Stimulated activated CD4-positive, alpha-beta T cell treated with anti-CD3 and anti-CD28 coated beads, Interleukin-1b, Interleukin-23, amount 100 ng/mL, for 48 hours (primary cell): ENCODE measurements at places on chromosomes 1 and 21.
A peak's percentile ranks its signal among the peaks of the same experiment; 100 is the strongest.

GRCh38 chr1:29907596-29907995 is 671.3 kb downstream of the PTPRU start:
- no peak for DNase-seq

GRCh38 chr1:162366671-162367070 is 10.0 kb downstream of the SPATA46 start:
- DNase-seq: no peak

DNA sequence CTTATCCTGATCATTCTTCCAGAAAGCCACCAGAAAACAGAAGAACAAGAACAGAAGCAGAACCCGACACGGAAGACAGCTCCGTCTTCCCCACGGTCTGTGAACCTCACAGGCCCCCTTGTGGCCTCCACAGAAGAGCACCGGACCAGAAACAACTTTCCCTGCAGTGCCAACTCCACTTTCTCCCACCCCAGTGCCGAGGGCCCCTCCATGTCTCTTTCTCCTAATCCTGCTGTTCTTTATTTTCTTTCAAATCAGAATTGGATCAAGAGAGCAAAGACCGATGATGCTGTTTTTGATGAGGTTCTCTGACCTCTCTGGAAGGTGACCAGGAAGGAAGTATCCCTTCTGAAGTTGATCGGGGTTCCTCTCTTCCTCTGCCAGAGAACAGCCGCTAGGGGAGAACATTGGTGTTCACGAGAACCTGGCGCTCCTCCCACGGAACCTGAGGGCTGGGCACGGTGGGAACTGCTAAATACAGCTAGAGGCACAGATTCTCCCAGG is 58.9 kb upstream of the CTTNBP2NL start:
- DNase-seq: peak; percentile 10

GRCh38 chr21:41632748-41633475 is 125.0 kb upstream of the TMPRSS2 start:
- DNase-seq: no peak

GRCh38 chr1:41420860-41421259 is 59.6 kb downstream of the FOXO6 start:
- no peak for DNase-seq

DNA sequence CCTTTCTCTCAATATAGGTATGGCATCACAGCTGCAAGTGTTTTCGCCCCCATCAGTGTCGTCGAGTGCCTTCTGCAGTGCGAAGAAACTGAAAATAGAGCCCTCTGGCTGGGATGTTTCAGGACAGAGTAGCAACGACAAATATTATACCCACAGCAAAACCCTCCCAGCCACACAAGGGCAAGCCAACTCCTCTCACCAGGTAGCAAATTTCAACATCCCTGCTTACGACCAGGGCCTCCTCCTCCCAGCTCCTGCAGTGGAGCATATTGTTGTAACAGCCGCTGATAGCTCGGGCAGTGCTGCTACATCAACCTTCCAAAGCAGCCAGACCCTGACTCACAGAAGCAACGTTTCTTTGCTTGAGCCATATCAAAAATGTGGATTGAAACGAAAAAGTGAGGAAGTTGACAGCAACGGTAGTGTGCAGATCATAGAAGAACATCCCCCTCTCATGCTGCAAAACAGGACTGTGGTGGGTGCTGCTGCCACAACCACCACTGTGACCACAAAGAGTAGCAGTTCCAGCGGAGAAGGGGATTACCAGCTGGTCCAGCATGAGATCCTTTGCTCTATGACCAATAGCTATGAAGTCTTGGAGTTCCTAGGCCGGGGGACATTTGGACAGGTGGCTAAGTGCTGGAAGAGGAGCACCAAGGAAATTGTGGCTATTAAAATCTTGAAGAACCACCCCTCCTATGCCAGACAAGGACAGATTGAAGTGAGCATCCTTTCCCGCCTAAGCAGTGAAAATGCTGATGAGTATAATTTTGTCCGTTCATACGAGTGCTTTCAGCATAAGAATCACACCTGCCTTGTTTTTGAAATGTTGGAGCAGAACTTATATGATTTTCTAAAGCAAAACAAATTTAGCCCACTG is 11.5 kb downstream of the HIPK1 start:
- DNase-seq: peak; percentile 50

DNA sequence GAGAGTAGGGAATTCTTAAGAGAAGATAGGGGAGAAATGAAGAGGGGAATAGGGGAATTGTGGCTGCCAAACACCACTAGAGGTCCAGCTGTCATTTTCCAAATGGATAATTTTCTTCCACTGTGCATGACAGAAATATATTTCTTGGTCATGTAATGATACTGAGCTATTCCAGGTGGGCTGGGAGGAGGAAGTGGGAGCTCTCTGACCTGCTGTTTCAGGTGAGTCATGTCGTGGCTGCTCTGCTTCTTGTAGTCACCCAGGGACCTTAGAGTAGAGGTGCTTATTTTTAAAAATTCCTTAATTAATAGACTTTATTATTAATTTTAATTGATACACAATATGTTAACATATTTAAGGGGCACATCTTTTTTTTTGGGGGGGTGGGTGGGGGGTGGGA is 11.9 kb downstream of the PDE4B start:
- no peak for DNase-seq

GRCh38 chr1:156111355-156111962 is 3.1 kb upstream of the LMNA start:
- no peak for DNase-seq

DNA sequence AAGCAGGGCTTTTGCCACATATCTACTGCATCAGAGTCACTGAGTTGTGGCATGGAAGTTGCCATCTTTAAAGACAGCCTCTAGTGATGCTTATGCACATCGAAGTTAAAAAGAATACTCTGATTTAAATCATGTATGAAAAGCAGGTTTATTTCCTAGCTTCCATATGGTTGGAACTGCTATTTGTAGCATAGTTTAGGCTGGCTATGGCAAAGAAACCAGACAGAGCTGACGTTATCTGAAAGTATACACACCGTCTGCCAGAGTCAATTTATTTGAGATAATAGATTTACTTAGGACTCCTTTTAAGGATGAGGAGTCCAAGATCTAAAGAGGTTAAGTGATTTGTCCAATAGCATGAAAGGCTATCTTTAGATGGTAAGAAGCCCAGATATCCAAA is 536.9 kb upstream of the ADGRL4 start:
- DNase-seq: no peak

DNA sequence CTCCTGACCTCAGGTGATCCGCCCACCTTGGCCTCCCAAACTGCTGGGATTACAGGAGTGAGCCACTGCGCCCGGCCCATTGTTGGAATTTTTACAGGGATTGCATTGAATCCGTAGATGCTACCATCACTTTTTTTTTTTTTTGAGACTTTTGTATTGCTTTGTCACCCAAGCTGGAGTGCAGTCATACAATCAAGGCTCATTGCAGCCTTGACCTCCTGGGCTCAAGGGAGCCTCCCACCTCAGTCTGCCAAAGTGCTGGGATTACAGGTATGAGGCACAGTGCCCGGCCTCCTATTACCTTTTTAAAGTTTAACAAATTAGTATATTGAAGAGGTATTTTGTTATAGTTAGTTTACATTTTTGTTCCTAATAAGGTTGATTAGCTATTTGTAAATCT is 62.2 kb upstream of the SLC45A1 start:
- no peak for DNase-seq

DNA sequence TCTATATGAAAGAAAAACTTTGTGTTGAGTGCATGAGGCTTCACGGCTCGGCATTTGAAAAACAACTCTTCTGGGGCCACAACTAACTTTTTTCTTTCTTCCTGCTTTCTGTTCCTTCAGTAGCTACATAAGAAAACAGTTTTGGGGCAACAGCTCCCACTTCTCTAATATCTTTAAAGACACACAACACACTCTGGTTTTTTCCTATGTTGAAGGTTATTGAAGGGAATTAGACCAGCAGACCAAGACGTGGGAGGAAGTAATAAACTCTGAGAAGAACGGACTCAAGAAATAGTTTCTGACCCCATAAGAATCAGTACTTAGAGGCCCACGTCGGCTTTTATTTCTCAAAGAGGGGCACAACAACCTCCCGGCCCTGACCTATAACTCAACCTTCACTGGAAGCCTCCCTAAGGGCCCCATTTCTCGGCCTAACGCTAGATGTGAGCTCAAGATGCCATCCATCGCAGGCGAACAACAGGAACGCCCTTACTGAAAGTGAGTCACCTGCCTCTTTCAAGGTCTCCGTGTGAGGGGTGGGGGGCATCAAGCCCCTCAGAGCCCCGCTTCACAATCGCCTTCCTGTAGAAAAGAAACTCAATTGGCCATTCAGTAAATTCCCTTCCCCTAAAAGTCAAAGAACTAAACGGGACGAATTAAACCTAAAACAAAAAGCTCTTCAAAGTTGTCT is 844 bp downstream of the ZMYM6 start:
- peak; percentile 46 for DNase-seq

GRCh38 chr1:23210351-23210785 is 6.9 kb downstream of the HTR1D start:
- DNase-seq: peak; percentile 4

- DNase-seq: no peak
Measured at GRCh38 chr1:33758698-33759097, 105.2 kb upstream of the HMGB4 start.

DNA sequence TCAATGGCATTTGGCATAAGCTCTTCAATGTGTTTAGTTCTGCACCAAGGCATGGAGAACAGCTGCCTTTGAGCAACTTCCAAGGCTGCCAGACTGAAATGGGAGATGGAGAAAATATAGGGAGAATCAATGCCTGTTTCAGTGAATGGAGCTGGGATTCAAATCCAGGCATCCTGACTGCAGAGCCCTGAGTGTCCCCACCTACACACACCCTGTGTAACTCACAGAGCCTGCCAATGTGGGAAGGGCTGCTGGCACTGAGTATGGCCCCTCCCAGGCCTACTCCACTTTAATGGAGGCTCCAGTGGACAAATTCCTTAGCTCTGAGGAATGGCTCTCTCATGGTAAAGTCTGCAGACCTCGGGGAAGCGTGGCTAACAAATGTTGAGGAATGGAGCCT is 145.6 kb upstream of the TNR start:
- no peak for DNase-seq

- no peak for DNase-seq
Measured at GRCh38 chr1:213138391-213138790, 87.3 kb downstream of the RPS6KC1 start.

- DNase-seq: no peak
Measured at GRCh38 chr21:39686646-39687468, 58.1 kb upstream of the IGSF5 start.

- DNase-seq: no peak
Measured at GRCh38 chr1:203686091-203686632, 59.5 kb downstream of the ATP2B4 start.

DNA sequence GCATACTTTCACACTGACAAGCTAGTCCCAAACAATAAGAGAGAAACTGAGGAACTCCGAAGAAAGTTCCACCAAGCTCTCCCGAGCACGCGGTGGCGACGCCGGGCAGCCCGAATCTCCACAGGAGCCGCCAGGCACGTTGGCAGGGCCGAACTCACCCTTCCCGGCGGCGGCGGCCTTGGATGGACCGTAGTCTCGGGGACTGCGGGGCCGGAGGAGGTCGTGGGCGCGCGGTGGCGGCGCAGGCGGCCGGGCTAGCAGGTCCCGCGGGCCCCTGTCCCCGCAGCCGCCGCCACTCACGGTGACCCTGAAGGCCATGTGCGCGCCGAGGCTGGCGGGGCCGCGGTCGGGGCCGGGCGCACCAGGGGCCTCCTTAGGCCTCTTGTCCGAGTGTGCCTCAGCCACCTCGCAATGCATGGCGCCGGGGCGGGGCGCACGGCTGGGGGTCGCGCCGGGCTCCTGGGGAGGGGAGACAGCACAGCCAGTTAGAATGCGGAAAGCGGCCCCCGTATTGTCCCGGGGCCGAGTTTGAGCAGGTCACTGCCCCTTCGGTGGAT is 1.2 kb downstream of the GLIS1 start:
- no peak for DNase-seq

DNA sequence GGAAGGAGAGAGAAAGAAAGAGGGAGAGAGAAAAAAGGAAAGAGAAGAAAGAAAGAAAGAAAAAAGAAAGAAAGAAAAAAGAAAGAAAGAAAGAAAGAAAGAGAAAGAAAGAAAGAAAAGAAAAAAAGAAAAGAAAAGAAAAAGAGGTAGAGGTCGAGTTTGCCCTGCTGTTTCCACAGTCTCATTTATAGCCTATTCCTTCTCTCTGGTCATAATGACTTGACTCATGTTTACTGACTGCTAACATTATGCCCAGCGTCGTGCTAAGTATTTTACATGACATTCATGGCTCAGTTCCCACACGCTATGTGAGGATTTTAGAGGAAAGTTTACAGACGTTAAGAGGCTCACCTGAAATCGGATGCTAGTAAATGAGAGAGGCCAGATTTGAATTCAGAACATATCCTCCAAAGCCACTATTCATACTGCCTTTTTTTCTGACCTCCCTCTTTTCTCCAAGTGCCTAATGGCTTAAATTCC is 263.0 kb downstream of the TNR start:
- DNase-seq: no peak

DNA sequence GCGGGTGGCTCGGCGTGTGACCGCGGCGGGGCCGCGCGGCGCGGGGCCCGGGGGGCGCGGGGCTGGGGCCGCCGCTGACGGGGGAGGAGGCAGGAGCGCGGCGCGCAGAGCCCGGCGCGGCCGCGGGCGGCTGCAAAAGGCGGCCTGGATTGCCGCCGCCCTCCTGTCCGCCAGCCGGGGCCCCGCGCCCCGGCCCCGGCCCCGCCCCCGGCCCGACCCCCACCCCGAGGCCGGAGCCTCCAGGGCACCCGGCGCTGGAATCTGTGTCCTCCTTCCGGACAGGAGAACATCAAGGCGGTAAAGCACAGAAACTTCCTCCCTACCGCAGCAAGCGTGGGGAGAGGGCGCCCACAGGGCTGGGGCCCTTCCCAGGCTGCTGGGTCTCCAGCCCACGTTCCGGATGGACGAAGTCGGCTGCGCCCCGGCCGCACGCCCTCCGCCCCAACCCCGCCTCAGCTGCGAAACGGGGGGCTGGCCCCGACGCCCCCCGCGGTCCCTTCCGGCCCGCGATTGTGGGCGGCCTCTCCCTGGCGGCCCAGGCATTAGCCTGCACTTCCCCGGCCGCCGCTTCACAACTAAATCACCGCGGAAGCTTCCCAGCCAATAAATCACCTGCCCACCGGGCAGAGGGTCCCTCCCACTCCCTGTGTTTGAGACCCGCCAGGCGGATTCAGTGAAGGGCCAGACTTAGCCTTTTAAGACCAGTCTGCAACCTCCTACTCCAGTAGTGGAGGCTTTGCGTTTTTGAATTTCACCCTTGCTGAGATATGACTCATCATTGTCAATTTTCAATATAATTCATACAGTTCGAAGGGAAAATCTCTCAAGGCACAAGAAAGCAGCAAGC is 106.0 kb downstream of the SLC45A1 start:
- peak; percentile 71 for DNase-seq

- DNase-seq: peak; percentile 37
Measured at GRCh38 chr1:109161858-109162606, 48.1 kb downstream of the ELAPOR1 start.
